T-helper 2 cell (primary cell): ENCODE measurements at places on chromosomes 12 and 14.
A peak's percentile ranks its signal among the peaks of the same experiment; 100 is the strongest.

- no peak for DNase-seq
Observed at GRCh38 chr14:46581036-46581671, 70.4 kb downstream of the RPL10L start.

DNA sequence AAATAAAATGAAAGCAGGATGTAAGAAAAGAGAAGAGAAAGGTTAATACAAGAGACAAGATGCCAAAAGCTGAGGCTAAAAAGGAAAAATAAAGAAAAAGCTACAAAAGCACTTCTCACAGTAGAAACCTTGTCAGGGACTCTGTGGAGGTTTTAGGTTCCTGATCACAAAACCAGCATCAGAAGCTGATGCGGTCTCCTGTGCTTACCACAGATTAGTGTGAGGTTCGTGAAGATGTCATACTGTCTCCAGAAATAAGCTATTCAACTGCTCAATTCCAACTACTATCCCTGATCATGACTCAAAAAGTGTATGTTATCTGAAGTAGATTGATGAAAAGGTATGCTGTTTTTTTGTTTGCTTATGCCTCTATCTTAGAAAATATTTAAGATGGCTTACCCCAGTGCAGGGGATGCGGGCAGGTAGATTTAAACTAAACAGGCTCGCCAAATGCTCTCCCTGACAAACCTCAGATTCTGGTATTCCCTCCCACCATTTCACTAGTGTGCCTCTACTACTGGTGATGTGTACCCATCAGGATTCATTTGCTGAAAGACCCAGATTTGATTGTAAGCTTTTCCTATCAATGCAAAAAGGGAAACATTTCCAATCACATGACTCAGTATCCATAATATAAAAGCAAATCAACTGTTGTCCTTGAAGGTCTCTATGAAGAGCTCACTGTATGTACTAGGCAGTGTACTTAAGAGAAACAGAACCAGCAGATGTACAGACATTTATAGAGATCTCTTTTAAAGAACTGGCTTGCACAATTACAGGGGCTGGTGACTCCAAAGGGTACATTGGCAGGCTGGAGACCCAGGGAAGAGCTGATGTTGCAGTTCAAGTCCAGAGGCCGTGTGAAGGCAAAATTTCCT, 169.5 kb upstream of the FOXN3 start:
- DNase-seq, result no peak

- no peak for DNase-seq
Observed at GRCh38 chr12:1213618-1214205, 222.7 kb downstream of the ERC1 start.

GRCh38 chr12:38527631-38528030, 211.1 kb downstream of the ALG10B start:
- no peak for DNase-seq

- no peak for DNase-seq
Observed at GRCh38 chr12:63752841-63753240, 26.9 kb upstream of the RXYLT1 start.

DNA sequence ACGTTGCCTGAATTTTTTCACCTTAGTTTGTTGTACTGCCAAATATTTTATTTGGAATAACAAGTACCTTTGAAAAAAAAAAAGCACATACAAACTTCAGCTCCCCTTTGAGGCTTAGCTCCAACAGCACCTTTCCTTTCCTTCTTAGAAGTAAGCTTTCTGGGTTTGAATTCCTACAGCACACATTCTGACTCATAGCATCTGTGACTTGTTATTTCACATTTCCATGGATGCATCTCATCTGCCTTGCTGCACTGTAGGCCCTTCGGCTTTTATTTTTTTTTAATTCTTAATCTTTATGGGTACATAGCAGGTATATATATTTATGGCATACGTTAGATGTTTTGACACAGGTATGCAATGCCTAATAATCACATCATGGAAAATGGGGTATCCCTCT, 7.2 kb downstream of the LGALS3 start:
- DNase-seq, result no peak

DNA sequence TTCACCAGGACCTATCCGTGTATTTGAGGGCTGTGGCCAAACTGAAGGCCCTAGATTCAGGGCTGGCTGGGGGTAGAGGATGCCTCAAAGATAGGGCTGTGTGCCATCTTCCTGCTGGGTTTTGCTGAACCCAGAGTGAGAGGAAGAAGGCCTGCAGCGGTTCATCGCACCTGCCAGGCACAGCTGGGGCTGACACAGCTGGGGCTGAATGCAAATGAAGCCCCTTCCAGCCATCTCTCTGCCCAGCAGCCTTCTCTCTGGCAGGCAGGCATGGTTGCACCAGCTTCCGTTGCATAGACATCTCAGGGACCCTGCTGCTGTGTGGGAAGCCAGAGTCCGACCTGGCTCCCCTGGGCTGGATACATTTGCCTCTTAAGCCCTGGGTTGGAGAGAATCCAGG, 152.4 kb downstream of the TSPAN9 start:
- no peak for DNase-seq

DNA sequence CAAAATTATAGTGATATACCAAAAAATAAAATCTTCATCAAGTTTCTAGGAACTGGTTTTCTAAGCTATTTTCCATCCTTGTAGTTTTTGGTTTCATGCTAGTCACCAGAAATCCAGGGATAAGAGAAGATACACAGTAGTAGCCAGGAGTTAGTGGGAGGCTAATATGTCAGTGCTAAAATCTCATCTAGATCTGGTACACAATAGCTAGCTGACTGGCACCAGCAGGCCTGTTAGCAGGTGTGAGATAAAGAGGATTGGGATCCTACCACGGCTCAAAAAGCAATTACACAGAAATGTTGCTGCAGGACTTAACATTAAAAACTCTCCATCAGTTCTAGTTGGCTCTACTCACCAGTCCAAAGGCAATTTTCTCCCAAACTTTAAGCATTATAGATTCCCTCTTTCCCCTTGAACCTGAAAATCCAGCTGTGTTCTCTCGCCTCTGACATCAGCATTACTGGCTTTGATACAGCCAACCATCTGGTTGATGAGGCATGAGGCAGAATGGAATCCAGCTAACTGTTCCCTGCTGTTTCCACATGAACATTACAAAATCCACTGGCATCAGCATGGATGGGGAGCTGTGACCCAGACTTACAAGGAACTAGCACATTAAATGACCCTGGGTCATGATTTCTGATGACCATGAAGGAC, 41.8 kb upstream of the CCDC196 start:
- DNase-seq, result no peak

GRCh38 chr12:95214466-95214865, 2.8 kb downstream of the FGD6 start:
- no peak for DNase-seq

DNA sequence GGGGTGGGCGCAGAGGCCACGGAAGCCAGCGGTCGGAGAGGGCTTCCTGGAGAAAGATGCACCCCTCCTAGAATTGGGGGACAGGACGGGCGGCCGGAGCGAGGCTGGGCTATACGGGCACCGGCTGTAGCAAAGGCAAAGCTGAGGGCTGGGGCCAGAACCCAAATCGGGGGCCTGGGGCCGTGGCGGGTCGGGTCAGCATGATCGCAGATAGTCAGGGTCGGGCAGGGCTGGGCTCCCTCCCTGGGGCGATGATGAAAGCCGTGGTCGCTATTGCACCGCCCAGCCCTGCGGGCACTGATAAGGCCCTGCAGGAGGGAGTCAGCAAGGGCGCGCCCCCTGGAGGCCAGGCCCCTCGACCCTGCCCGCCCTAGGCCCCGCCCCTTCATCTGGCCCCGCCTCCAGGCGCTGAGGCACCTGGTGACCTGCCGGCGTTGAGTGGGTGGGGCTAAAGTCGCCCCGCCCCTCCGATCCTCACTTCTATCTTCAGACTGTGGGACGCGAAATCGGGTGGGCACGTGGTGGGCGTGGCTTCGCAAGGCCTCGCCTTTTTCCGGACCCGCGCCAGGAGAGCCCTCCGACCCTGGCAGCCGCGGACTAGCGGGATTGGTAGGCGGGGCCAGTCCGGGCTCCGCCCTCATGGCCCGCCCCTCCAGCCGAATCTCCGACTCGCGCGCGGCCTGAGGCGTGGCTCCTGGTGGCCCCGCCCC, 419 bp upstream of the SH2B3 start:
- peak; percentile 93 for DNase-seq

DNA sequence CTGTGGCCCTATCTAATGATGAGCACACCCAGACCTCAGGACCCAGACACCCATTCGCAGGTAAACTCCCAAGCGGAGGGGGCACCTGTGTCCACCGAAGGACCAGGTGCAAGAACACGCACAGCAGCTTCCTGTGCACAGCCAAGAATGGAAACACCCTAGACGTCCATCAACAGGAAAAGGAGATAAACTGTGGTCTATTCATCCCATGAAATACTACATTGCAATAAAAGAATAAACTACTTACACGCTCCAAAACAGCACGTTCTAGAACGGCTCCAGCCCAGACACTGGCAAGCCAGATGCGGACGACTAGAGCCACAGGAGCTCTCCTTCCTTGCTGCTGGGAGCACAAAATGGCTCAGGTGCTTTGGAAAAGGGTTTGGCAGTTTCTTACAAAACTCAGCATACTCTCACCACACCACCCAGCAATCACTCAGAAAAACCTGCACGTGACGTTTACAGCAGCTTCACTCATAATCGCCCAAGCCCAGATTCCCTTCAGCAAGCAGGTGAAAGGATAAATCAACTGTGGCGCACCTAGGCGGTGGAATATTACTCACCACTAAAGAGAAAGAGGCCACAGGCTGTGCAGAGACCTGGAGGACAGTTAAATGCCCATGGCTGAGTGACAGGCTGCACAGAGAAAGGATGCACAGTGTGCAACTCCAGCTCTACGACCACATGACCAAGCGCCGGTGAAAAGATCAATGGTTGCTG, 21.0 kb downstream of the BRF1 start:
- DNase-seq, result no peak

- DNase-seq, result no peak
Observed at GRCh38 chr14:103315351-103315911, 18.6 kb upstream of the EIF5 start.

DNA sequence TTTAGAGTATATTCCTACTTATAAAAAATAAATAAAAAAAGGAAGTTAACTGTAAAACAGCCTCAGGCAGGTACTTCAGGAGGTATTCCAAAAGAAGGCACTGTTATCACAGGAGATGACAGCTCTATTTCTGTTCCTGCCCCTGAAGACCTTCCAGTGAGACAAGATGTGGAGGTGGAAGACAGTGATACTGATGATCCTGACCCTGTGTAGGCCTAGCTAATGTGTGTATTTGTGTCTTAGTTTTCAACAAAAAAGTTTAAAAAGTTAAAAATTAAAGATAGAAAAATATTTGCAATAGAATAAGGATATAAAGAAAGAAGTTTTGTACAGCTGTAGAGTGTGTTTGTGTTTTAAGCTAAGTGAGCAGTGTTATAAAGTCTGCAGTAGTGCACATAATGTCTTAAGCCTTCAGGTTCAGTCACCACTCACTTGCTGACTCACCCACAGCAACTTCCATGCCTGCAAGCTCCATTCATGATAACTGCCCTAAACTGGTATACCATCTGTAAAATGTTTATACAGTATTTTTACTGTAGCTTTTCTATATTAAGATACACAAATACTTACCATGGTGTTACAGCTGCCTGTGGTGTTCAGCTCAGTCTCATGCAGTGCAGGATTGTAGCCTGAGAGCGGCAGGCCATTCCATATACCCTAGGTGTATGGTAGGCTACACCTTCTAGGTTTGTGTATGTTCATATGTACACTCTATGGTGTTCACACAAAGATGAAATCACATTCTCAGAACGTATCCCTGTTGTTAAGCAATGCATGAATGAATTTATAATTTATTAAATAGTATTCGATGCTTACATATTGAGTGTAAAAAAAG, 121.1 kb downstream of the ANO6 start:
- DNase-seq, result no peak

DNA sequence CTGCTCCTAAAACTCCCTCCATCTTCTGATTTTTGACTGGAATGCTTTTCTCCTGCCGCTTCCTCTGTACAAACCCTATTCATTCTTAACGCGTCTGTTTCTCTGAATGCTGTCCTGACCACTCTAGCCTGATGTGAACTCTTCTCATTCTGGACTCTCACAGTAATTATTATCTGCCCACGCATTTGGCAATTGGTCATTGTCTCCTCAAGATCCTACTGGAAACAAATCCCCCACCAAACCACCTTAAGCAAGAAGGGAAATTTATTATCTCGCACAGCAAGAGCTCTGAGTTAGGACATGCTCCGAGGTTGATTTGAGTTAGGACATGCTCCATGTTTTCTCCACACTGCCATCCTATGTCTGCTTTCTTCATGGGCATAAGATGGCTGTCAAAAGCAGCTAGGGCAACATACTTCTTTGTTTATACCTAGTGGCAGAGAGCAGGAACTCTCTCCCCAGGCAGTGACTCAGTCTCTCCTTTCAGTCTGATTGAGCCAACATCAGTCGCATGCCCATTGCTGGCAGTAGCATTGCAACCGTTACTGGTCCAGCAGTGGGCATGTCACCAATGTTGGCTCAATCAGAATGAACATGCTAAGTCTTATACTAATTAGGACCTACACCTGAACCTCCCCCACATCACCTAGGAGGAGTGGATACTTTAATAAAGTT, 102.2 kb downstream of the SSPN start:
- DNase-seq, result no peak
